ENCODE measurements at places on chromosomes 11 and 22. TPM values are rescaled to one million over a fixed set of nuclear protein-coding genes. Genes with fewer than 3 reads are reported as not detected.

DNA sequence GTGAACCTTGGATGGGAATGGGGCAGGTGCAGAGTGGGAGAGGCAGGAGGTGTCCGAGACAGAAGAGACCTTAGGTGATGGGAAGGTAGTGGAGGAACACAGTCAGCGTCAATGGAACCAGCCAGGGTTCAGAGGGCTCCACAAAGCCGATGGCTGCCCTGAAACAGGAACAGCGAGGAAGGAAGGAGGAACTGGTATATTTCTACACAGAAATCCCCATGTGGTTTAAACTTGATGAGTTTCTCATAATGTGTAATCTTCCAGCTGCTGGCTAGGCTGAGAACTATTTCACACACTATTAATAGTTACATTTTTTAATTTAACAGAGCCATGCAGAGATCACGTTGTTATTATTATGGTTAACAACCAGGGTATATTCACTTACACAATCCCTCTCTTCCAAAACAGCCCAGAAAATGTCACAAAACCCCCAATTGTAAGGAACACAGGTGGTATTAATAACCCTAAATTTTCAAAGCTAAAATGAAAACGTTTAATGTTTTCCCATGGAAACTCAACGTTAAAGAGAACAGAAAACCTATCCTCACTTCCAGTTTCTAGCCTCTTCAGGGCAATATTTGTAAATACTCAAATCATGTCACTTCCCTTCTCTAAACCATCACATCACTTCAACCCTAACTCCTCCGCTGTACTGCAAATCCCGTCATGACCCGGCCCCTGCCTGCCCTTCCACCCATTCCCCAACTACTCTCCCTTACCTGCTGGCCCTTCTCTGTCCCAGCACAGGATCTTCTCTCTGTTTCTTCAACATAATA is 74.5 kb upstream of the ARFGAP3 start:
- H3K27me3 ChIP-seq: no peaks in the 10 kb centered on the region
- H3K36me3 ChIP-seq: no peaks in the 10 kb centered on the region
- peaks cover 27% of the 10 kb centered on the region for H3K4me1 ChIP-seq
- no peak overlapping the region for H3K4me3 ChIP-seq
- peak overlapping the region; percentile 44 for H3K27ac ChIP-seq
- DNase-seq: no peak

GRCh38 chr11:10625281-10625981 is 57.0 kb upstream of the LYVE1 start:
- H3K4me1 ChIP-seq: peaks cover 4% of the 10 kb centered on the region
- DNase-seq: no peak
- no peaks in the 10 kb centered on the region for H3K36me3 ChIP-seq
- no peak overlapping the region for H3K27ac ChIP-seq
- no peak overlapping the region for H3K4me3 ChIP-seq
- H3K27me3 ChIP-seq: no peaks in the 10 kb centered on the region

GRCh38 chr22:19178657-19179496 is at the start of gene SLC25A1:
SLC25A1 (minus strand) TSS chr22:19178736; CDS start chr22:19178673, 63 bp downstream.
- H3K36me3 ChIP-seq: no peaks in the 10 kb centered on the region
- H3K27ac ChIP-seq: peak within 1 kb of the TSS; percentile 91
- no peaks in the 10 kb centered on the region for H3K27me3 ChIP-seq
- H3K4me1 ChIP-seq: peaks cover 26% of the 10 kb centered on the region

GRCh38 chr22:44727148-44727547 is 25.1 kb downstream of the PRR5 start:
- no peak for DNase-seq
- no peak overlapping the region for H3K27ac ChIP-seq
- no peak overlapping the region for H3K4me3 ChIP-seq
- no peaks in the 10 kb centered on the region for H3K27me3 ChIP-seq

GRCh38 chr22:29626497-29627195 is 23.2 kb downstream of the NF2 start:
- peaks cover 54% of the 10 kb centered on the region for H3K4me1 ChIP-seq
- H3K27ac ChIP-seq: peak overlapping the region; percentile 25
- no peak overlapping the region for H3K4me3 ChIP-seq
- H3K36me3 ChIP-seq: no peaks in the 10 kb centered on the region

DNA sequence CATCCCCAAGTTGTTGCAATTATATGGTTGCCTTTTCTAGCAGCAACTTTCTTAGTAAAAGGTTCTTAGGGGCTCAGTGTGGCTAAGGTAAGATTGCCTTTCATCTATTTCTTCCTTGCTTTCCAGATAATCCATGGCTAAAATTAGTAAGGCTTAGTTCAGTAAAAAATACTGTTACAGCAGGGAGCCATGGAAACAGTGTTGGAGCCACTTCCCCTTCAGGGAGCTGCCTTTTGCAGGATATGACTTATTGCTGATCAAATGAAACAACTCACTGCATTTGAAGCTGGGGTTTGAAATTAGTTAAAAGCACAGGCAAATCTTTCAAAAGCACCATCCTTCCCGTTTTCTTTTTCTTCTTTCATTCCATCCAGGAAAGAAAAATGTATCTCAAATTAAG is 184.3 kb downstream of the C11orf87 start:
- DNase-seq: no peak
- no peaks in the 10 kb centered on the region for H3K4me1 ChIP-seq
- H3K27me3 ChIP-seq: no peaks in the 10 kb centered on the region
- H3K36me3 ChIP-seq: no peaks in the 10 kb centered on the region

GRCh38 chr22:34687116-34687515 is 378.8 kb upstream of the ISX start:
- no peak overlapping the region for H3K4me3 ChIP-seq
- peaks cover 3% of the 10 kb centered on the region for H3K36me3 ChIP-seq
- H3K27ac ChIP-seq: no peak overlapping the region
- H3K4me1 ChIP-seq: peaks cover 3% of the 10 kb centered on the region
- DNase-seq: no peak

- peaks cover 5% of the 10 kb centered on the region for H3K4me1 ChIP-seq
- no peak for DNase-seq
- H3K36me3 ChIP-seq: no peaks in the 10 kb centered on the region
- H3K27ac ChIP-seq: no peak overlapping the region
- H3K4me3 ChIP-seq: no peak overlapping the region
Observed at GRCh38 chr11:73366265-73366610, 10.0 kb upstream of the RELT start.

DNA sequence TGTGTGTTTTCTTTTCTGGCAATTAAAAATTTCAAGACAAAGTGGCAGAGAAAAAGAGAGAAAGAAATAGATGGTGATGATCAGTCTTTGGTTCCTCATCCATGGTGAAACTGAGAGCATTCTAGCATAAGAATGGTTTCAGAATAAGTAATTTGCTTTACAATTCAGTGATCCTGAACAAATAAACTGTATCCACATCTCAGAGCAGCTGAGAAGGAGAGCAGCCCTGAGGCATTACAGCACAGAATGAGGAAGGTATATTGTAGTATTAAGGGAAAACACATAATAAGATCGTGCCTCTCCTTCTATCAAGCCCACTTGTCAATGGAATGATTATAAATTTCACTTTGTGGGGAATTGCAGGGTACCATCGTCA is 17.4 kb downstream of the LUZP2 start:
- H3K4me1 ChIP-seq: peaks cover 23% of the 10 kb centered on the region
- no peaks in the 10 kb centered on the region for H3K36me3 ChIP-seq
- no peak for DNase-seq
- no peaks in the 10 kb centered on the region for H3K27me3 ChIP-seq

DNA sequence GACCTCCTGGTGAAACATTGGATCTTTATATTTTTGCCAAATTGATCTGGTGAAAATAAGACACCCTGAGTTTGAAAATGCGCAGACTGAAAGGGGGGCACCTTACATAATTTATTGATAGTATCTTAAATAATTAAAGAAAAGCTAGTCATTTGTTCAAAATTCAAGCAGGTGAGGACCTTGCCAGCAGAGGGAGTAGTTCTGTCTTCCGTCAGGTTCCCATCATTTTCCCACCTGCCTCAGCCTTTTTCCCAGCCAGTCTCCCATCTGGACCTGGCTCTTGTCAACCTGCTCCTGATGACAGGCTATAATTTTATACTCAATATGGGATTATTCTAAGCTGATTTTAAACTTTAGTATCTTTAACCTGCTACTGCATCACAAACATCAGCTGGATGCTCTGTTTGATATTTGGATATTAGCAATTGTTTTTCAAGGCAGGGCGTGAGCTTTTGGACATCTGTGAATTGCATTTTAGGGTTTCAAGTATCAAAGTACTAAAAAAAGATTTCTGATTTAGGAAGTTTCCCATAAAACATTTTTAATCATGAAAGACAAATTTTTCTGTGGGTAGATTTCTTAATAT is 132.0 kb downstream of the ELP4 start:
- H3K4me3 ChIP-seq: no peak overlapping the region
- H3K27ac ChIP-seq: no peak overlapping the region
- no peaks in the 10 kb centered on the region for H3K27me3 ChIP-seq
- DNase-seq: peak; percentile 65
- H3K4me1 ChIP-seq: no peaks in the 10 kb centered on the region

Gene LIMK2
- total RNA-seq: 33.6 TPM

Gene LRRC74B
- not detected for total RNA-seq

Gene IFITM1
- 544 TPM for total RNA-seq
